ENCODE measurements at places on chromosomes 16 and 17. TPM values are rescaled to one million over a fixed set of nuclear protein-coding genes. Genes with fewer than 3 reads are reported as not detected.

SMIM36 gene
- total RNA-seq, result not detected

AKTIP gene
- total RNA-seq, result 18.7 TPM

EVI2A gene
- 30.4 TPM for total RNA-seq

PRAC1 gene
- total RNA-seq, result not detected

HAS3 gene
- total RNA-seq, result 0.64 TPM

PHLPP2 gene
- total RNA-seq, result 18.2 TPM
